ENCODE measurements at places on chromosomes 12 and 14. TPM values are rescaled to one million over a fixed set of nuclear protein-coding genes. Genes with fewer than 3 reads are reported as not detected.

Gene C12orf54
- not detected for total RNA-seq

Gene KRT83
- total RNA-seq: not detected

Gene SERPINA10
- not detected for total RNA-seq

Gene OTOGL
- 0.27 TPM for total RNA-seq

Gene SLC17A8
- not detected for total RNA-seq

Gene SIX1
- total RNA-seq: 0.19 TPM

Gene ARMH4
- total RNA-seq: 9.7 TPM

DNA sequence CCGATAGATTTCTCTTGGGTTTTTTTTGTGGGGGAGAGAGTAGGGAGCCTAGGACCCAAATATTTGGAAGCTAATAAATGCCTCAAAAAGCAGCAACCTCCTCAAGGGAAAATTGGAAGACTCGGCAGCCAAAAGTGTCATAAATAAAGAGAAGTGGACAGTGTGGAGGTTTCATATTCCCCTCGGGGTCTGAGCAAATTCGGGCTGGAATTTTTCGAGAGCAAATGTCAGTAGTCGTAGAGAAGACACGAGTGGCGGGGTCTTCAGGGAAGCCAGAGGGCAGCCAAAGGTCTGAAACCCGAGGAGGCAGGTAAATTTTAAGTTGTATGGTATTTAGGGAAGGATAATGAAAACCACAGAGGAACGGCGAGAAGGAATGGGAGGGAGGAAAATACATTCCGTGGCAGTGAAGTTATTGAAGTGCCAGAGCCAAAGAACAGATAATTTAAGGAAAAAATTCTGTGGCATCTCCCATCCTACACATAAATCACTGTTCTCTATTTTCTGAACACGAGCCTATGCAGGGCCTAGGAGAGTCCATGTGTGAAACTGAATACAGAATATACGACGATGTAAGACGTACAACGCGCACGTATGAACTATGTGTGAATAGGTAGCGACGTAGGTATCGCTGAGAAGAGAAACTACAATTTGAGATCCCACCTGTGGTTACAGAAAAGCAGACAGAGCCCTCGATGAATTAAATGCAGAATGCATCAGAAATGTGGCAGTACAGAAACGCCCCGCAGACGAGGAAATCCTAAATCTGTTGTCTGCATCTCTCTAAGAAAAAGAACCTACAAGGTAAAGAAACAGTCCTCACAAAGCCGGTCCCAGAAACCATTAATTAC is 12.9 kb downstream of the BCL11B start:
- no peak for DNase-seq

DNA sequence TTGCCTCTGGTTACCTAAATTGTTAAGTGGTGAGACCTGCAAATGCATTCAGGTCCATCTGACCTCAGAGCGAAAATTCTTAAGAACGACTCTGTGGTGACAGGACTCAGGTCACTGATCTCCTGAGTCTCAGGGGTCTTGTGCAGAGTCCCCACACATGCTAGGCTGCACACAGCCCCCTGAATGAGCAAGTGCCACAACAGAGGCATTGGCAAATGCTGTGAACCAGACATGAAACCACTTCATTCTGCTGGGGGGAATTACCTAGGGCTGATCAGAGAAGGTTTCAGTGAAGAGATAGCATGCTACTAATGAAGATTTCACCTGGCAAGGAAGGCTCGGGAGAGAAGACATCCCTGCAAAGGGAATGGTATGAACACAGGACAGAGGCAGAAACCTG is 281.6 kb downstream of the ITPR2 start:
- DNase-seq: no peak

DNA sequence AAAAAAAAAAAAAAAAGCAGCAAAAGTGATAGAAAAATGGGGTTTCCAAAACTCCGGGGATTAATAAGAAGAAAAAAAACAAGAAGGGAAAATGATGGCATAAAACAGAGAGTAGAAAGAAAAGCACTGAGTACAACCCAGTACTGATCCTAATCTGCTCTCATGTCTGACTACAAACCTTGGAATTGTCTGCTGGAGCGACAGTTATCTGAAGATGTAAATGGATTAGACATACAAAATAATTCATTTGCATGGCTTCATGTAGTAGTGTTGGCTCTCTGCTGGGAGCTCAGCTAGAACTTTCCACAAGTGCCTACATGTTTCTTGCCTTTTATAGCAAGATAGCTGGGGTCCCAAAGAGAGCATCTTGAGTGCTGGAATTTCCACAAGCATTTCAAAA is 34.2 kb downstream of the ZCRB1 start:
- no peak for DNase-seq

DNA sequence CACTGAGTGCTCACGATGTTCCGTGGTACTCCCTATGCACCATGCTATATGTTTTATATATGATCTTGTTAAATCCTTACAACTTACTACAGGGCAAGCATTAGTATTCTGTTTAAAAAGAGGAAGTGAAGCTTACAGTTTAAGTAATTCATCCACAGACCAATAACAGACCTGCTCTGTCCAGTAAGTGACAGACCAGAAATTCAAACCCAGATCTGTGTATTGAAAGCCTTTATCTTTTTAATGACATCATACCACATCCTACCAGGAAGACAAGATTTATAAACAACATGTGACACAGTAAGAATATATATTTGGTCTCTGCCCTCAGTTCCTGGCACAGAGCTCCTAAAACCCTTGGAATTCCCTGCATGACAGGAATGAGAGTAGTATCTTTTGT is 206.5 kb downstream of the STXBP6 start:
- no peak for DNase-seq

GRCh38 chr14:23259426-23259825 is 21.7 kb downstream of the RNF212B start:
- no peak for DNase-seq

- DNase-seq: no peak
Observed at GRCh38 chr14:91284146-91284790, 39.8 kb upstream of the GPR68 start.

DNA sequence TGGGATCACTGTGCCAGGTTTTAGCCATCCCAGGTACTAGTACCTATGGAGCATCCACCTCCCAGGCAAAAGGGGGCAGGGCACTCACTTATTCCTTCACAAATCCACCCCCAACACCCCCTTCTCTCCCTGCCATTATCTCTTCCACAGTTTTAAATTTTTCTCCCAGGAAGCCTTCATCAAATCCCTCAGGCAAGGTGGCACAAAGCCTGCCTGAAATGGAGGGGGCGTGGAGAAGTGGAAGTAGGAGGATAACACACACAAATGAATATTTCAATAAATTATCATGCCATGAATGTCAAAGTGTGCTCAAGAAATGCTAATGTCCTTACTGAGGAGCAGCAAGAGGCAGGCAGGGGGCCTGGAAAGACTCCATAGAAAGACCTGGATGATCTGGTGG is 4.7 kb upstream of the CHST11 start:
- no peak for DNase-seq

DNA sequence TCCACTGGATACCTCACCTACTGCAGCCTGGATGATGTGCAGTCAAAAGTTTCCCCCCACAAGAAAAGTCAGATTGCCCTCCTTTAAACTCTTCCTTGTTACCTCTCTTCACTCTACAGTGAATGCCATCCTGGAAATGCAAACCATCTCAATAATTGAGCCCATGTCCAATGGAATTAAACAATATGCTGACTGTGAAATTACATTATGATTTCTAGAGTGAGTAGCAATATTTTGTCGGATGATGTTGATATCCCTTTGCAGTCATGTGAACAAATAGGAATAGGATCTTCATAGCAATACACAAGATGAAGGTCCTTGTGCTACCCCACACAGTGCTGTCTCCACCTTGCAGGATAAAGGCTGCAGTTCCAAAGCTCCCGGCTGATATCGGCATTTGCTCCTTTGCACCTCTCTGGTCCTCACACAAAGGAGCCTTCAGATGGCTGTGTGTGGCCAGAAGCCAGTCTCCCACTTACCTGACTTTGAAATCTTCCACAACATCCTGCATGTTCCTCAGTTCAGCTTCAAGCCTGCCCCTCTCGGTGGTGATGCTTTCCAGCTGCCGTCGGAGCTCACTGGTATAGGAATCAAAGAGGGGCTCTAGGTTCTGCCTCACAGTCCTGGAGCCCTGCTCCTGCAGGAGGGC is 1.5 kb downstream of the KRT75 start:
- DNase-seq: no peak

GRCh38 chr12:110421159-110421661 is 17.7 kb upstream of the ANAPC7 start:
- DNase-seq: no peak

DNA sequence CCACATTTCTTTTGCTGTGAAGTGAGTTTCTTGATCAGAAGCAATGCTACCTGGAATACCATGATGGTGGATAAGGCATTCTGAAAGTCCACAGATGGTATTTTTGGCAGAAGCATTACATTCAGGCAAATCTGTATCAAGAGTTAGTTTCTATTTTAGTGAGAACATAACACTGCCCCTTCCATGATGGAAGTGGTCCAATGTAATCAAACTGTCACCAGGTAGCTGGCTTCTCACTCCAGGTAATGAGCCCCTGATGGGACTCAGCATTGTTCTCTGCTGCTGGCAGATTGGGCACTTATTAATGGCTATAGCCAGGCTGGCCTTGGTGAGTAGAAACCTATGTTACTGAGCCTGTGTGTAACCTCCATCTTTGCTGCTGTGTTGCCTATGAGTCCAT is 80.7 kb downstream of the KCNA5 start:
- DNase-seq: no peak
